ENCODE measurements at places on chromosomes 1 and 21.

GRCh38 chr1:201377611-201378092 is at the start of gene TNNT2:
Gene TNNT2, minus strand, starts transcription at chr1:201377680. Its CDS starts 4,426 bp downstream, at chr1:201373254.
- DNase-seq = no peak

- no peak for DNase-seq
These were observed 67.4 kb upstream of the ARTN start for GRCh38 chr1:43866201-43866600.

- no peak for DNase-seq
These were observed 36.3 kb upstream of the CLIC4 start for GRCh38 chr1:24708938-24709337.

DNA sequence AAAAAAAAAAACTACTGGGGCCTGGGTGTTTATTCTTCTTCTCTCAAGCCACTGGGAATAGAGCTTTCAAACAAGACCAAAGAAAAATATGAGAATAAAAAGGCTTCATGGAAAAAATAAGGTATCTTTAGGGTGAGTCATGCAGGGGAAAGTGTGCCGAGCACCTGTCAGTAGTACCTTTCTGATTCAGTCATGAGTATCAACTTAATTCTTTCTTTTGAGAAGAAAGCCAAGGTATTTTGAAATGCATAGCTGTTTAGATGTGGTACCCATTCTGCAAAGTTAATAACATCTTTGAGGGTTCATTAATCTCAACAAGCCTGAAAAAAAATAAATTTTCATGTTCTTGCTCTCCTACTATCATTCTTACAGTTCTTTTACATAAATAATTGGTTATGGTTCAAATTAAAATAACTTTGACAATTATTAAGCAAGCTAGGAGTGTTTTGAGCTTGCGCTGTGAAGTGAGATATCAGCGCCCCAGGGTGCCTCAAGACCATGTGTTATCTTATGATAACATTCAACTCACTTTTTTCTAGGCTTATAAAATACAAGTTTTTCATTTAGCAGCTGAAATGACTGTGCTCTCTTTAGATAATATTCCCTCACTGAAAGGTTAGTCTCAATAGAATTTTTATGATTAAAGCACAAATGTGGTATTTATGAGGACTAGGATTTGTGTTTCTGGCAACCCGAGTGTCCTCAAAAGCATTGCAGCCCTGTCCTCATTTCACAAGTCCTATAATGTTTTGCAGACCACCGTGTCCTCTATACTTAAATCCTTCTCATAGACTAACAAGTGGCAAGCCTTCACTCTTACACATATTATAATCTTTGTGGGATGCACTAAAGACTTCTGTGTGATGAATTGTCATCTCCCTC is 138.6 kb downstream of the SLC44A5 start:
- DNase-seq = no peak

GRCh38 chr1:184767591-184767990 is 12.9 kb upstream of the EDEM3 start:
- no peak for DNase-seq

- no peak for DNase-seq
These were observed 39.0 kb downstream of the TTLL7 start for GRCh38 chr1:83959824-83960498.

DNA sequence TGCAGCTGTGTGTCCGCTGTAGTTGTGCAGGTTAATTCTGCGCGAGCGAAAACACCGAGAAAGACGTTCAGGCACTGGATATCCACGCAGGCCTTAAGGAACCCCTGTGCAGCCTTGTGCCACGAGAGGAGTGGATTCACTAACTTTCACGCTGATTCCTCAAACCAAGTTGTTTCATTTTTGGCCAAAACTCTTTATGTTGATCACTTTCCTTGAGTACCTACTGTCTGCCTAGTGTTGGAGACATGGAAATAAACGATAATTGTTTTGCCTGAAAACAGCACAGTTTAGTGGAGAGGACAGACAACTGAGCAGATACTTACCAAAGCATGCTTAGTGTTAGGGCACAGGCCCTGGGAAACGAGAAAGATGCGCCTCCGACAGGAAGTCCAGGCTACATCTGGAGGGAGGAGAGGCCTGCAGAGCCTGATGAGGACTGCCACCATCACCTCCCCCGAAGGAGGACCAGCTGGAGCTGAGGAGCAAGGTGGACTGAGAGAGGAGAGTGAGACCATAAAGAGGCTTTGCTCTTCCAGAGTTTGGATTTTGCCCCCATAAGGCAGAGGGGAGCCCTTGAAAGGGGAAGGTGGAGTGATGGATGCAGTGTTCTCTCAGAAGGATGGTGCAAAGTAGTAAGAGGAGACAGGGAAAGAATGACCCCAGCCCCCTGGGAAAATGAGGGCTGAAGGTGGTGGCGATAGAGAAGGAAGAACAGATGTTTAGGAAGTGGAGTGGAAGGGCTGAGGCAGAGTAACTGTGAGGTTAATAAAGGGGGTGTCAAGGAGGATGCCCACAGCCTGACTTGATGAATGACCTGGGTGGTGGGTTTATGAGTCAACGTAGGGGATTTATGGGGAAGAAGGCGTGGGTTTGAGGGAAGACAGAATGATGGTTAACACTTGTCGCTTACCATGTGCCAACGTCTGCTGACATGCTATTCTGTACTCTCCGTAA is 956 bp upstream of the SCAF4 start:
- no peak for DNase-seq

GRCh38 chr1:94884507-94884906 is 42.4 kb downstream of the CNN3 start:
- no peak for DNase-seq

GRCh38 chr1:204513117-204513716 is 3.0 kb upstream of the MDM4 start:
- peak; percentile 78 for DNase-seq

DNA sequence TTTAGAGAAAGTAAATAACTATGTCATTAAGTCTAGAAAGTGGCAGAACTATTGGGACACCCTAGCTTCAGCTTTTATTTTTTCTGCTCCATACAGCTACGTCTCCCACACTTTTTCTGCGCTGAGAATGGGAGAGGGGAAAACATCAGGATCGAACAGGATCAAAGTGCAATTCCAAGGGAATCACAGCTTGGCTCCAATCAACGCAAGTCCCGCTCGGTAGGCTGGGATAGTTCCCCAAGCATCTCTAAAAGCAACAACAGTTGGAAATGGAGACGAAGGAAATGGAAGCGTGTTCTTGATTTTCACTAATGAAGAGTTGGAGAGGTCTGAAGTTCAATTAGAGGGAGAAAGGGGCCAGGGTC is 536 bp downstream of the HMGCL start:
- no peak for DNase-seq

DNA sequence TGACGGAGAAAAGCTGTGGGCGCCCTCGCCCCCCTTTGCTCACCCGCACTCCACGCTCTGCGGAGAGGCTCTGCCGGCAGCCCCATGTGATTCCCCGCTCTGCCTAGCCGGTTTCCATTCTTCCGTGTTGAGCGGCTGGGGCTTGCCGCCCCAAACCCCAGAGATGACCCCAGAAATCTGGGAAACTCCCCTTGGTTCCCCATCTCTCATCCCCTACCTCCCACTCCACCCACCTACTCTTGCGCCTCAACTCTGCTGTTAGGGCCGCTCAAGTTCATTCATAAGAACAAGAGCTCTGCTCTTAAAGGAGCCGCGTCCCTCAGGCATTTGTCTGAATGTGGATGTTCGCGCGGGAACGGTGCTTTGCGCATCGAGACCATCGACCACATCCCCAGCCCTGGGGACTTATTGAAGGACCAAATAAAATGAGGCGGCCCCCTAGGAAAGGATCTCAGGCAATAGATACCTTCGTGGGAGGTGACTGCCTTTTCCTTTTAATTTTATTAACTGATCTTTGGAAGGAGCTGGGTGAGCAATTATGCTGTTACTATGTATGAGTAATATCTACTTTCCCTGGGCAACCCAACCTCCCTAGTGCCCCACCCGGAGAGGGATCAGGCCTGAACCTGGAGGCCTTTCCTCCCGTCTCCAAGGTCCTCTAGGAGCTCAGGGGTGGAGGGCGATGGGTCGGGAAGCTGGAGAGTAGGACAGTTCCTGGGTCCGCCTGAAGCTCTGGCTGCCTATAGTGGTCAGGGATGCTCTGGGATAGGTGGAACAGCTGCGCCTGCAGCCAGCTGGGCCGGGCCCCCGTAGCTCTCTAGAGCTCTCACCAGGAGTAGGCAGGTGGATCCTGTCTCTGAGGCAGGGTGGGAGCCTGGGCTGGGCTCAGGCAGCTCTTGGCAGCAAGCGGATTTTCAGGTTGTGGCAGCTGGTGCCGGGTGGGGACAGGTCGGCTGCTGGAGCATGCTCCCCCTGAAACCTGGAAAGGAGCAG is 898 bp downstream of the MFSD2A start:
- DNase-seq = no peak

DNA sequence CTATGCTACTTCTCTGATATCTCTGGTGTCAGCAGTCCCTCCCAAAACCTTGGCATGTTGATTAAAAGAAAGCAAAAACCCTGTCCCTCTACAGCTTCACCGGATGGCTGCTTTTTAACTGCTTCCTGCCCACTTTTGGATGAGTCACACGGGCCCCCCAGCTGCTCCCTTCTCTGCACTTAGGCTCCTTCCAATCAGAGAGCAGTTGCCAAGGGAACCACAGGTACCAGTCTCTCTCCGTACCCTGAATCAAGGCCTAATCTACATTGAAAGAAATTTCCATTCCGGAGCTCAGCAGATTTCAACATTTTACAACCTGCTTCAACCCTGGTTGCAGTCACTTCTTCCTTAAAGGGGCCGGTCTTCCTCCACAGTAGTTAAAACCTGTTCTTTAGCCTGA is 70.6 kb upstream of the GJB5 start:
- no peak for DNase-seq

- no peak for DNase-seq
These were observed 39.2 kb downstream of the HLX start for GRCh38 chr1:220918285-220918951.

GRCh38 chr1:41919764-41920397 is 1.2 kb upstream of the HIVEP3 start:
- DNase-seq = peak; percentile 53

- peak; percentile 19 for DNase-seq
These were observed 1.2 kb upstream of the A3GALT2 start for GRCh38 chr1:33322109-33322508.

DNA sequence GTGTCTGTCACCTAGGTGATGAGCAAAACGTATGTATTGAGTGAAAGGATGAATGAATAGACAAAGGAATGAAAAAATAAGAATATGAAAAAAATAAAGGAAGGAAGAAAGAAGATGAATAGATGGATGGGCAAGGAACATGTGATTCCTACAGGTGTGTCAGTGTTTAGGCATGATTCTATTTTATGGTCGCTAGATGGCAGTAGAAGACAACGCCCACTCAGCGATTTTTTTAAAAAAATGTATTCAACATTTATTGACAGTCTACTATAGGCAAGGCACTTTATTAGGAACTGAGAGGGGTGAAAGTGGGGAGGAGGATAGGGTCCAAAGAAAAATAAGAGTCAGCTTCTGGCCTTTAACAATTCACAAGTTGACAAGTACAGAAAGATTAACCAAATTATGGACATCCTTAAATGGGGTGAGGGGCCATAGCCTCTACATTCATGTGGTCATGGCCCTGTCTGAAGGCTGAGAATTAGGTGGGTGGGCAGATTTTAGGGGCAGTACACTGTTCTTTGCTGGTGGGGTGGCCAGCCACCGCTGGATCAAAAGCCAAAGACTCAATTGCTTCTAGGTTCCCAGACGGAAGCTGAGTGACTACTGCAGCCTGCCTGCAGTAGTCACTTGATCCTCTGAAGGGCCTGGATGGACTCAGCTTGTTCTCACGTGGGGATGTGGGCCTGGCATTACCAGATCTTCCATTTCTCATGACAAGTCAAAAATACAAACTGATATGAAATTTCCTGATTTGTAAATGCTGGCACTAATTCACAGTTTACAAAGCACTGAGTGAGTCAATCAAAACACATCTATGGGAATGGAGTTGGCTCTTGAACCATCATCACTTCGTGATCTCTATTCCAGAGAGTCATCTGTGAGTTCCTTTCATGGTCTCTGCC is 83.9 kb downstream of the FASLG start:
- no peak for DNase-seq

DNA sequence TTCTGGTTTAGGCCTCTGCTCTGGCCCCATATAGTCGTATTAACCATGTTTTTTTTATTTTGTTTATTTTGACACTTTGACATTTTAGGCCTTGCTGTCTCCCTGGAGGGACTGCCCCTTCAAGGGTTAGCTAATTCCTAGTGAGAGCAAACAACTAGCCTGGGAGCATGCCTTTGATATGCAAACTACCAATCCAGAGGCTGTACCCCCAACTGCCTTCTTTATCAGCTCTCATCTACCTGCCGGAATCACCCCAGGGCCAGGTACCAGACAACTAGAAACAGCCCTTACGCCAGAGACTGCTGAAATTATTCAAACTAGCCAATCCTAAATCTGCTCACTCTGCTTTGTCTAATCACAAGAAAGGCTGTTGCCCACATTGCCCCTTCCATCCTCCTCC is 13.0 kb upstream of the ST6GALNAC5 start:
- no peak for DNase-seq

Measured in lower lobe of right lung (tissue), 2 donors.